CD4-positive, alpha-beta T cell treated with Interleukin-6 at 100 ng/mL for 8 hours (primary cell): ENCODE measurements at places on chromosomes 4 and X.
A peak's percentile ranks its signal among the peaks of the same experiment; 100 is the strongest.

GRCh38 chrX:19514791-19515614 lies at the start of gene MAP3K15:
Gene MAP3K15, minus strand, starts transcription at chrX:19515508. Its CDS starts 247 bp downstream, at chrX:19515261.
- no peak for DNase-seq

DNA sequence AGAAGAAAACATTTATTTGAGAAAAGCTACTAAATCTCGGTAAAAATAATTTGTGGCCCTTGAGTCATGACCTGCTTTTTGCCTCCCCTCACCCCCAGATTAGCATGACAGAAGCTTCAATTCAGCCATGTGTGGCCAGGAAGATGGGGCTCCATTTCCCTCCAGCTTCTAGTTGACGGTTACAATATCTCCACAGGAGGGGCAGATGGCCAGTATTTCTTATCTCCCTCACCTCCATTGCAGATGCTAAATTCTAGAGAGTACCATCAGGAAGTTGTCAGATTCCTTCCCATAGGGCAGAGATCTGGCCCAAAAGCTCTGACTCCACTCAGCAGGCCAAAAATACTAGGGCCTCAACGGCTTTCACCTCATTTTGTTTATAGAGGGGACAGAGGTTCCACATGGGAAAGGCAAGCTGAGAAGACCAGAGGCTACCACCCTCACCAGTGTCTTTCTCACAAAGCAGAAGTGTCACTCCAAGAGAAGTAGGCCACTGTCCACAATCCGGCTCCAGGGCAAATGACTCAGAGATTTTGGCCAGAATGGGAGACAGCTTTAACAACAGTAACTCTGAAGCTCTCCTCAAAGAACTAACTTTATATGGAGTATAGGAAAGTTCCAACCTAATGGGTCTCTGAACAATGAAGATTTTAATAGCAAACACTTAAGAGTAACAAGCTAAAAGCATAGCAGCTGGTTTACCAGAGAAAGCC lies 108.3 kb downstream of the TBC1D19 start:
- no peak for DNase-seq

DNA sequence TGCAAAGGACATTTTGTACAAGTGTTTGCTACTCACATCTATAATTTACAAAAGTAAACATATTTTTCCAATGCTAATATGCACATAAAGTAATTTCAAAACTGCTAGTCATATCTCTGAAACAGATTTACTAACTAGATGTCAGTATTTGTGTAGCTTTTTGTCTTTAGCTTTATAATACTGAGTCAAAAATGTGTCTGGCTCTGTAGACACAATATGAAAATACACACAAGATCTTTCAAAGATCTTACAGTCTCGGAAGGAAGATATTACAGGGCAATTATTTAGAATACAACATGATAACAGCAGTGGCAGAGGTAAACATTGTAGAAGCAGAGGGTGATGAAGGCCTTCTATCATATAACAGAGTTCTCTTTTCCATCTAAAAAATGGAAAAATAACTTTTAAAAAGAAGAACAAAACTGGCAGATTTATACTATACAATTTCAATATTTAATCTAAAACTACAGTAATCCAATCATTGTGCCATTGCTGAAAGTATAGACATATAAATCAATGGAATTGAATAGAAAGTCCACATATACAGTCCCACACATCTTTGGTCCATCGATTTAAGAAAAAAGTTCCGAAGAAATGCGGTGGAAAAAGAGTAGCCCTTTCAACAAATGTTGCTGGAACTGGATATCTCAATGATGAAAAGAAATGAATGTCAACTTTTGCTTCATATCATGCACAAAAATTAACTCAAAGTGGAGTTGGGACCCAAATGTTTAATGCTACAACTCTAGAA lies 29.4 kb downstream of the ARAP2 start:
- DNase-seq = no peak

DNA sequence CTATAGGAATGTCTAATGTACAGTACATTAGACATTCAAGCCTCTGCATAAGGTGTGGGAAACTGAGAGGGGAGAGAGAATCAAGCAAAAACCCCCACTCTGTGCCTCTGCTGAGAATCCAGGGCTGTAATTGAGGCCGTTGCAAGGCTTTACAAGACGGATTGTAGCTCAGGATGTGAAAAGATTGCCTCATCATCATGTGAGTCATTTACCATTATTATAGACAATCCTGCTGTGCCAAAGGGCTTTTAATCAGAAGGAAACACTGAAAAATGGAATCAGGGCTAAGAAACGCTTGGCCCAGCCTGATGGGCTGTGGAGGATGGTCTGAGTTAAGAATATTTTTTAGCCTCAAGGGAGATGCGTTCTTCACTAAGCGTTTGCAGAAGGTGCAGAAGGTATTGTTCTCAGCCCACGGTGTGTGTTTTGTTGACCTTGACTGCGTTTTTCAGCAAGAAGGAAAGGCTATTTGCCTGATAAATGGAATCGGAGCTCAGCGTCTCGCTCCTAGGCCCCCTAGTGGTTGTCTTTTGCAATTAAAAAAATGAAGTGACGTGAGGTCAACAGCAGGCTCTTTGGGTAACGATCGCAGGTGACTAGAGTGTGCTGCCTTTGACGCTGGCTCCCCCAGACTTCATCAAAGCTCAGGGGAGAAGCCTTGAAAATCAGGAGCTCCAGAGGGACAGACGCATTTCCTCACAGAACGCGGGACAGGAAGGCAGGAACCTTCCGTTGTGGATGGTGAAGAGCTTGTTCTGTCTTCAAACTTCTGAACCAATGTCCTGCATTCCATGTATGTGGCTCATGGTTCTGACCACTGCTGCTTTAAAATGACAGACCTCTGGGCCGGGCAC lies 18.1 kb upstream of the CHRNA9 start:
- peak; percentile 78 for DNase-seq

DNA sequence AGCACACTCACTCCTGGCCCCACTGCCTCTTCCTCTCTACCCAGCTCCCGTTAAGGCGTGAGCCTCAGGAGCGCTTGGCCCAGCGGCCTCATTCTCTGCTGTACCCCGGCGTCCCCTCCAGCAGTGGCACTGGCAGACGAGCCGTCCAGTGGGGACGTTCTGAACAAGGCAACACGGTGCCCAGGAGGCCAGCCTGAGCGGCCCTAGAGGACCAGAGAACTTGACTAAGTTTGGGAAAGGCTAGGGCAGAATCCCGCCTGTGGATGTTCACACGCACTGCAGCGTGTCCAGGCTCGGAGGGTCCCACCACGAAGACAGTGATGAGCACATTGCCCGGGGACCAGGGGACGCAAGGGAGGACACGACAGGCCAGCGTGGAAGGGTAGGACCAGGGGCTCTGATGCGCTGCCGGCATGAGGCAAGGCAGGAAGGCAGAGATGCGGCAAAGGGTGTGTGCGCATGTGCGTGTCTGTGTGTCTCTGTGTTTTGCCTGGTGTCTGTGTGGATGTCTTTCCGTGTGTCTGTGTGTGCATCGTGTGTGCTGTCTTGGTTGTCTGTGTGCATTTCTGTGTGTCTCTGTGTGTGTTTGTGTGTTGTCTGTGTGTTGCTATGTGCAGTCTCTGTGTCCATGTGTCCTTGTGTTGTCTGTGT lies 89.4 kb downstream of the ABLIM2 start:
- DNase-seq = no peak

GRCh38 chr4:150457802-150458201 lies 124.1 kb upstream of the MAB21L2 start:
- no peak for DNase-seq

DNA sequence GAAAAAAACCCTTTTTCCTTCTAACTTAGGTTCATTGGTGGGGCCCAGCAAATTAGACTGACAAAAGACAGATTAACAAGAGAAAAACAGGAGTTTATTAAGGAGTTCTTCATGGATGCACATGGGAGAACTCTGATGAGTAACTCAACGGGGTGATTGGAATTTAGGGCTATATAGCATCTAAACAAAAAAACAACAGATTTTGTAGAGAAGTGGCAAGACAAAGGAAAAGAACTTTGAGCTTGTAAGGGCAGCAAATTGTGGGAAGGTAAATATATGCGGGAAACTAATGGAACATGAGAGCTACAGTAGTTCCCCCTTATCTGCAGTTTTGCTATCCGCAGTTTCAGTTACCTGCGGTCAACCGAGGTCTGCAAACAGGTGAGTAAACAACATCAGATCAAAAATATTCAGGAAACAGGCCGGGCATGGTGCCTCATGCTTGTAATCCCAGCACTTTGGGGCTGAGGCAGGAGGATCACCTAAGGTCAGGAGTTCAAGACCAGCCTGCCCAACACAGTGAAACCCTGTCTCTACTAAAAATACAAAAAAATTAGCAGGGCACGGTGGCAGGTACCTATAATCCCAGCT lies 573.6 kb downstream of the ADGRL3 start:
- DNase-seq = no peak

- DNase-seq = no peak
These were observed 2.5 kb downstream of the GABRQ start for GRCh38 chrX:152640034-152640818.

- DNase-seq = no peak
These were observed 1099.9 kb downstream of the RAPGEF2 start for GRCh38 chr4:160202802-160203201.

- no peak for DNase-seq
These were observed 23.2 kb upstream of the ASMTL start for GRCh38 chrX:1475881-1476280.
